ENCODE measurements at places on chromosomes 5 and 9.

- no peak for DNase-seq
Observed at GRCh38 chr5:82847562-82847961, 229.6 kb downstream of the TMEM167A start.

DNA sequence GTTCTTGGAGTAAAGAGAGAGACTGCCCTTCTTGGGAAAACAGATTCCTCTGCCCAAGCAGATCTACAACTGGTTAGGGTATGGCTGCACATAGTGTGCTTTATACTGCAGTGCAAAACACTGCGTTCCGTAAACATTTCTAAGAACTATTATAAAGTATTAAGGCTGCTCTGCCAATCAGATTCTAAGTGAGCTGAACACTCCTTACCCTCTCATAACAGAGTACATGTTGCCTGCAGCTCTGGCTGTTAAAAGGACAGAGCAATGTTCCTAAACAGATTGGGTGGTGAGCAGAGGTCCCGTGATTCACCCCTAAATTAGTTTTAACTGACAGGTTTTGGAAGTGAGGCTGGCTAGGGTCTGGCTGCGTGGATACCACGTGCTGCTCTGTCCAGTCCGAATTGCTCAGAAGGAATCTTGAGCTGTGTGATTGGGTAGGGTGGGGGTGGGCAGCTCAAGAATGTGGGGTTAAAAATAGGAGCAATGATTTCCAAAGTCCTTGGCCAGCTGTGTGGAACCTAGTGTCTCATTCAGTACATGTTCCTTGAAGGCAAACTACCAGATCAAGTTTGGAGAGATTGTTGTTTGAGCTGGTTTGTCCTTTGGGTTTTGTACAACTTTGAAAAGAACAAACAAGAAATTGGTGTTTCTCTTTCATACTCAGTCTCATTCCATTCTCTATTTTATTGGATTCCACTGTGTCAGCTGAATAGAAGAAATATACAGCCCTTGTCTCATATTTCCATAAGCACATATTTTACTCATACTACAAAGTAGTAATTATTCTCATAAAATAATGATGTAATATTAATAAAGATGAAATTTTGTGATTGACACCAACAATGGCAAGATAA lies 497.6 kb upstream of the CD180 start:
- DNase-seq = no peak

GRCh38 chr5:141788296-141788970 lies 89.8 kb downstream of the PCDH1 start:
- no peak for DNase-seq

GRCh38 chr9:21481470-21482056 lies 550 bp downstream of the IFNE start:
- DNase-seq = peak; percentile 80

GRCh38 chr5:120158211-120158610 lies 305.9 kb upstream of the PRR16 start:
- DNase-seq = no peak

GRCh38 chr5:152309926-152310450 lies 95.1 kb downstream of the NMUR2 start:
- no peak for DNase-seq

DNA sequence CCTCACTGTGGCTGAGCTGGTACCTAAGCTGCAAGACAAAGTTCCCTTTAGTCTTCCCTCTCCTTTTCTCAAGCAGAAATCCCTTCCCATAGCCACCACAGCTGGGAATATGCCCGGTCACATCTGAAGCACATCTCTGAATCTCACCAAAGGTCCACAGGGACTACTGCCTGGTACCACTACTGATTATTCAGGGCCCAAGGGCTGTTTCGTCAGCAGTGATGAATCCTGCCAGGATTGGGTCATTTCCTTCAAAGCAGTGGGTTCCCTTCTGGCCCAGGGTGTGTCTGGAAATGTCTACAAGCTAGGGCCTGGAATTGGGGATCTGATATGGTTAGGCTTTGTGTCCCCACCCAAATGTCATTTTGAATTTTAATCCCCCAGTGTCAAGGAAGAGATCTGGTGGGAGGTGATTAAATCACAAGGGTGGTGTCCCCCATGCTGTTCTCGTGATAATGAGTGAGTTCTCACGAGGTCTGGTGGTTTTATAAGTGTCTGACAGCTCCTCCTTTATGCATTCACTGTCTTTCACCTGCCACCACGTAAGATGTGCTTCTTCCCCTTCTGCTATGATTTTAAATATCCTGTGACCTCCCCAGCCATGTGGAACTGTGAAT lies 83.2 kb upstream of the FST start:
- no peak for DNase-seq

DNA sequence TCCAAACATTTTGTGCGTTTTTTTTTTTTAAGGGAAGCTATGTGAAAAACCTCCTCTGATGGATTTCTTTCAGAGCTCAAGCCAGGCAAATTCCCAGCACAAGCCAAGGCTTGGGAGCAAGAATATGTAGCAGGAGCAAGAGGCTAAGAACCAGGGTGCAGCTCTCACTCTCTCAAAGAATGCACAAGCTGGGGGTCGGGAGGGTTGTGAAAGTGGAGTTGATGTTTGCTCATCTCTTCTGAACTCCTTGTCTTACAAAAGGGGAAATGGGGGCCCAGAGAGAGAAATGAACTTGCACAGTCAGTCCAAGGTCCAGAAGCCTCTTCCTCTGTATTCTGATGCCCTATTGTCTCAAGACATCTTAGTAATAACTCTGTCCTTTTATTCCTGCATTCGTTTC lies 7.7 kb upstream of the TRAF1 start:
- DNase-seq = peak; percentile 54

GRCh38 chr5:34957321-34957720 lies 28.0 kb downstream of the DNAJC21 start:
- DNase-seq = no peak

DNA sequence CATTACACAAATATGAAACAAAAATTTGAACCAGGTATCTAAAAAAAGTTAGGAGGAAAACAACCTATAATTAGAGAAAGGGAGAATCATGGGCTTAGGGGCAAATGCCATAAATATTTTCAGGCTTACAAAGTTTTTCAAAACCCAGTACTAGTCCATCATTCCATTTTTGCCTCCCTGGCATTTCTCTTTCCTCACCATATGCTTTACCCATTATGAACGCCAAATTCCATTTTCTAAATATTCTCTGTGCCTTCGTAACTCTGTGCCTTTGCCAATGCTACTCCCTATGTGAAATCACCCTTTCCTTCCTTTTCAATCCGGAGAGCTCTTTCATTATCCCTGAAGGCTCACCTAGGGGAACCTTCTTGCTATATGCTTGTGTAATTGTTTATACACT lies 434.1 kb downstream of the ZSWIM6 start:
- no peak for DNase-seq

DNA sequence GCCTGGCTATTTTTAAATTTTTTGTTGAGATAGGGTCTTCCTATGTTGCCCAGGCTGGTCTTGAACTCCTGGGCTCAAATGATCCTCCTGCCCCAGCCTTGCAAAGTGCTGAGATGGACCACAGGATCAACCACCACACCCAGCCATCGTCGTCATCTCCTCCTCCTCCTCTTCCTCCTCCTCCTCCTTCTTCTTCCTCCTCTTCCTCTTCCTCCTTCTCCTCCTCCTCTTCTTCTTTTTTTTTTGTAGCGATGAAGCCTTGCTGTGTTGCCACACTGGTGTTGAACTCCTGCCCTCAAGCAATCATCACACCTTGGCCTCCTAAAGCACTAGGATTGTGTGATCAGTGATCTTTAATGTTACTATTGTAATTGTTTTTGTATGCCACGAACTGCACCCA lies 49.4 kb upstream of the ERBIN start:
- no peak for DNase-seq

Data from common myeloid progenitor, CD34-positive (primary cell).